ENCODE measurements at places on chromosomes 2 and 18.

GRCh38 chr2:69070969-69071368 lies 58.0 kb downstream of the ANTXR1 start:
- no peak for DNase-seq

DNA sequence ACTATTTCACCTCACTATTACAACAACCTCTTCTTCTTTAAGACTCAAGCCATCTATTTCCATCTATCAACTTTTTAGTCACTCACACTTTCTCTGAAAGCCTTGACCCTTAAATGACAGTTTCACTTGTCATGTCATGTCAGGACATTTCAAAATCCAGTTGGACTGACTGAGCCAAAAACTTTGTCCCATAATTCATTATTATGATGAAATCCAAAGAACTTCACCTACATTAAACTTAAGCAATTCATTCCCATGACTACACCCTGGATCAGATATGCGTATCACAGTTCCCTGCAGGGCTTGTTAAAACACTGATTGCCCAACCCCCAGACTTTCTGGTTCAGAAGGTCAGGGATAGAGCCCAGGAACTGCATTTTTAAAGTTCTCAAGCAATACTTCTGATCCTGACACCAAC lies 26.5 kb downstream of the LDAH start:
- DNase-seq: peak; percentile 69

- DNase-seq: peak; percentile 37
Observed at GRCh38 chr2:161586517-161587167, 37.6 kb upstream of the SLC4A10 start.

- DNase-seq: no peak
Observed at GRCh38 chr2:196336715-196337114, 165.3 kb upstream of the STK17B start.

DNA sequence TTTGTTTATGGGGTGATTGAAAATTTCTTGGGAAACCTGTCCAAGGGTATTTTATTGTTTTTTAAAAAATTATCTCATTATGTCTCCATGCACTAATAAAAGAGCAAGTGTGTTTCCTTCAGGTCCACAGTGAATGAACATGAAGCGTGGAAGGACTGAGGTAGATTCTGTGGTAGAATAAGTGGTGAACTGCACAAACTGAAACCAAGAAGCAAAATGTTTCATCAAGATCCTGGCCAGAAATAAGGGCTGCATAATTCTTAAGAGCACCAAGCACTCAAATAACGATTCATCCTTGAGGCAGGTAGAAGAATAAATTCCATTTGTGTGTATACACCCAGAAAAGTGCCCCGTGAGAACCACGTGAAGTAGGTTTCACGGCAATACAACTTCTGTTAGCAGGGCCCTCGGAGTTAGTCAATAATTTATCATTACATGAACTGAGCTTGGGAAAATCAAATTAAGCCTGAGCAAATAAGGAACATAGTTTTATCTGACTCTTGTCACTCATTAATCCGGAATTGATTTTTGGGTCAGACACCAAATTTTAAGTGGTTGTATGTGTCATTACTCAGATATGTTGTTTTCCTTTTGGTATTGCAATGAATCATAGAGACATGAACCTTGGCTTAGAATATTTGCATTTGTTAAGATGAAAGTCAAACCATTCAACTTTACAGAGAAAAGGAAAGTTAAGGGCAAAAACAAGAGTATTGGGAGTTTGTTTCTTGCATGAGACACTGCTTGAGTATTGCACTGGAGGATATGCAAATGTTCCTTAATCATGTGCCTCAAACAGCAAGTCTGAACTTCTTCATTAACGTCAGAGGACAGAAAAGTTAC lies 472.6 kb upstream of the NETO1 start:
- peak; percentile 45 for DNase-seq

- DNase-seq: no peak
Observed at GRCh38 chr2:58449286-58450010, 208.3 kb upstream of the FANCL start.

DNA sequence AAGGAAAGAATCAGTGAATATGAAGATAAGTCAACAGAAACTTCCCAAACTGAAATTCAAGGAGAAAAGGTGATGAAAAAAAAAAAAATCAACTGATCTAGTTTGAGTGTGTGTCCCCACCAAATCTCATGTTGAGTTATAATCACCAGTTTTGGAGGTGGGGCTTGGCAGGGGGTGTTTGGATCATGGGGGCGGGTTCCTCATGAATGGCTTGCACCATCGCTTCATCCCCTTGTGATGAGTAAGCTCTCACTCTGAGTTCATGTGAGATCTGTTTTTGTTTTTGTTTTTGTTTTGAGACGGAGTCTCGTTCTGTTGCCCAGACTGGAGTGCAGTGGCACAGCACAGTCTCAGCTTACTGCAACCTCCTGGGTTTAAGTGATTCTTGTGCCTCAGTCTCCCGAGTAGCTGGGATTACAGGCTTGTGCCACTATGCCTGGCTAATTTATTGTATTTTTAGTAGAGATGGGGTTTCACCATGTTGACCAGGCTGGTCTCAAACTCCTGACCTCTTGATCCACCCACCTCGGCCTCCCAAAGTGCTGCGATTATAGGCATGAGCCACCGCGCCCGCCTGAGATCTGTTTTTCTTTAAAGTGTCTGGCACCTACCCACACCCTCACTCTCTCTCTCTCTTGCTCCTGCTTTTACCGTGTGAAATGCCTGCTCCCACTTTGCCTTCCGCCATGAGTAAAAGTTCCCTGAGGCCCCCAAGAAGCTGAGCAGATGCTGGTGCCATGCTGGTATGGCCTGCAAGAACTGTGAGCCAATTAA lies 4.0 kb upstream of the SLC66A2 start:
- peak; percentile 60 for DNase-seq

GRCh38 chr2:109174214-109174613 lies 45.2 kb downstream of the SH3RF3 start:
- DNase-seq: no peak

DNA sequence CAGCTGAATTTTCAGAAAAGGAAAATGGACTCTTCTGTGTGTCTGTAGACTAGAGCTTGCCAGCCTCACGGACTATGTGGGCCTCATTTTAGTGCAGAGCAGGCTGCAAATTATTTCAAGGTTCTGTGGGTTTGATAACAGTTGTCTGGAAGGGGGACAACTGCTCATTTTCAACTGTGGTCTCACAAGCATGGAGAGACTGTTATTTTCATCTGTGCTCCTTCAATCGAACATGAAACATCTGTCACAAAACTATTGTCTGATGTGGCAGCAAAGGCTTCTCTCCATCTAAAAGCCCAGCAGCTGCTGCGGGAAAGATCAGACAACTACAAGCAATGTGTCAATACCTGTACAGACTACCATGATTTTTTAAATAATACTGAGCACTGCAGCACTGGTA lies 211.8 kb downstream of the LRRTM4 start:
- DNase-seq: no peak

GRCh38 chr2:59882822-59883221 lies 670.6 kb downstream of the BCL11A start:
- DNase-seq: no peak

DNA sequence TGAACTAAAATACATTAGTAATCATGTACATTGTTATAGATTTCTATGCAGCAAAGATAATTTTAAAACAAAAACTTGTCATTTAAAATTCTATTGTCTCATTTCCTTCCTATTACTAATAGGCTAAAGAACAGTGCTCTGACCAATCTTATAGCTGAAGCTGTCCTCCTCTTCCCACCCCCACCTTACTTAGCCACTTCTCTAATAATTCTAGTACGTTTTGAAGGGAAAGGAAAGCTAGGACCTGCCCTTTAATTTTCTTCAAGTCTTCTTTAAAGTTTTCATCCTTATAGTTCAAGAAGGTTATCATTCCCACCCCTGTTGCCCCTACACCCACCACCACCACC lies 121.6 kb downstream of the RBMS1 start:
- no peak for DNase-seq

GRCh38 chr2:219573166-219573565 lies 1.1 kb downstream of the INHA start:
- DNase-seq: no peak

DNA sequence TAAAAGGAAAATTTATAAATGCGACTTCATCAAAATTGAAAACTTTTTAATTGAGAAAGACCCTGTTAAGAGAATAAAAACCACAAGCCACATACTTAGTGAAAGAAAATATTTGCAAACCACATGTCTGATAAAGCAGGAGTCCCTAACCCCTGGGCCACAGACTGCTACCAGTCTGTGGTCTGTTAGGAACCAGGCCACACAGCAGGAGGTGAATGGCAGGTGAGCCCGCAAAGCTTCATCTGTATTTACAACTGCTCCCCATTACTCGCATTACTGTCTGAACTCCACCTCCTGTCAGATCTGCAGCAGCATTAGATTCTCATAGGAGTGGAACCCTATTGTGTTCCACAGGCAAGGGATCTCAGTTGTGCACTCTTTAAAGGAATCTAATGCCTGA lies 95.5 kb upstream of the CRACDL start:
- no peak for DNase-seq

DNA sequence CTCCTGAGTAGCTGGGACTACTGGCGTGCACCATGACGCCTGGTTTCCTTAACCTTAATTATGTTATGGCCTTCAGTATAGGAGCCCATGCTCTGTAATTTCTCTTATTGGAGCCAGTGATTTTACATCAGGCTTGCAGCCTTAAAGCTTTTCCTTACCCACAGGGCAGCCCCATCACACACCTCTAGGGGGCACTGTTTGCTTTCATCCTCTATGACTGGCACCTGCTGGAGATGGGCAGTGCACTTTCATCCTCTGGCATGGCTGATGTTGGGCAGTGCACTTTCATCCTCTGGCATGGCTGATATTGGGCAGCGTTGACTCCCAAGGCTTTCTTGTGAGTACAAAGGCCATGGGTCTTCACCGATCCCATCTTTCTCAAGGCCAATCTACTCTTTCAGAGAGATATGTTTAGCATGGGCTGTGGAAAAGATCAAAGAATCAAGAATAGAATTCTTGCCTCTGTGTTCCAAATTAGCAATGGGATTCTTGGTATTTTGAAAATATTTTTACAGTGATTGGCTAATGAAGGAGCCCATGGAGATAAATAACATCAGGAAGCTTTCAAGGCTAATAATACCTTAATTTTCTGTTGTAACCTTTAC lies 80.7 kb upstream of the MEX3C start:
- peak; percentile 27 for DNase-seq

DNA sequence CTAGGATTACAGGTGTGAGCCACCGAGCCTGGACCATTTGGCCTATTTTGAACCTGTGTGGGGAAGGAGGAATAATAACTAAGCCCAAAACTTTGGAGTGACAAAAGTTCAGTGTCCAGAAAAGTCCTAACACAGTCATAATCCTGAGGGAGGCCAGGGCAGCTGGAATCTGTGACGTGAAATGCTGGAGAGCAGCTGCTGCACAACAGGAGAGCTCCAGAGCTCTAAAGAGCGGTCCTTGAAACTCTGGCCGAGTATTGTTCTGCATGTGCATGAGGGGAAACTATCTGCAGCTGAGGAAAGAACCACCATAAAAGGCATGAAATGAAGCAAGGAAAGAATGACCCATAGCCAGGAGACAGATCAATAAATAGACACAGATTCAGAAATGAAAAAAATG lies 27.8 kb downstream of the HADHA start:
- no peak for DNase-seq

- DNase-seq: peak; percentile 50
Observed at GRCh38 chr2:134410831-134411231, 157.0 kb downstream of the MGAT5 start.

DNA sequence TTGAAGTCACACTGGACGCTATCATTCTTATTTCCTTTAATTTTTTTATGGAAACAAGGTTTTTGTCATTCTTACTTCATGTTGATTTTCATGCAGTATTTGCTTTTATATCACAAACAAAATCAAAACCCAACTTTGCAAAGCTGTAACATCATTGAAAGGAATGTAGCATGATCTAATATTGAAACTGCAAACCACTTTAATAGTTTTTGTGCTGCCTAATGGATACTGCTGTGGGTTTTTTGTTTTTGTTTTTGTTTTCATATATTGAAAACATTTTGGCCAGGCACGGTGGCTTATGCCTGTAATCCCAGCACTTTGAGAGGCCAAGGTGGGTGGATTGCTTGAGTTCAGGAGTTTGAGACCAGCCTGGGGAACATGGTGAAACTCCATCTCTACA lies 81.6 kb downstream of the MAP2 start:
- no peak for DNase-seq

DNA sequence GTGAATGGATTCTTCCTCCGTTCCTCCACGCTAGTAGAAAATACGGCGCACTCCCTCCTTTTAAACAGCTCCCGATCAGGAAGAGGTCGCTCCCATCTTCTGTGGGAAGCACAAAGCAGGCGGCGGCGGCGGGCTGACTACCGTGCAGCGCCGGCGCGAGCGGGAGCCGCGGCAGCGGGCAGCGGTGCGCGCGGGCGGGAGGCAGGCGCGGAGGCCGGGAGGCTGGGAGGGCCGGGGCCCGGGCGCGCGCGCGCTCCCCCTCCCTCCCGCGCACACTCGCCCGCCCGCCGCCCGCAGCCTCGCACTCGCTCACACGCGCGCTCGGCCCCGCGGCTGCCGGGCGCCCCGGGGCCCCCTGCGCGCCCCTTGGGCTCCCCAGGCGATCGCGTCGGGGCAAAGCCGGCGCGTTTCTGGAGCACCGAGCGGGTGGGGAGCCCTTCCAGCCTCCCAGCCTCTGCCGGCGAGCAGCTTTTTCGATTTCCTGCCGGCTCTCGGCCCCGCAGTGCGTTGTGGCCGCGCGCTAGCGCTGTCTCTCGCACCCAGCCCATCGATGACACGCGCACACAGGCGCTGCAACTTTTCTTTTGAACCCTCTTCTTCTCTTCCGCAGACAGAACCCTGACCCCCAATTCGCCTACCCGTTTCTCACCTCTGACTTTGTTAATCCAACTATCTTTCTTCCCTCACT lies at the start of gene SLC8A1:
Gene SLC8A1, minus strand, starts transcription at position 173 of the 688 bp plus-strand sequence.
- DNase-seq: peak; percentile 44

GRCh38 chr2:236636714-236637470 lies 67.3 kb downstream of the ACKR3 start:
- no peak for DNase-seq

DNA sequence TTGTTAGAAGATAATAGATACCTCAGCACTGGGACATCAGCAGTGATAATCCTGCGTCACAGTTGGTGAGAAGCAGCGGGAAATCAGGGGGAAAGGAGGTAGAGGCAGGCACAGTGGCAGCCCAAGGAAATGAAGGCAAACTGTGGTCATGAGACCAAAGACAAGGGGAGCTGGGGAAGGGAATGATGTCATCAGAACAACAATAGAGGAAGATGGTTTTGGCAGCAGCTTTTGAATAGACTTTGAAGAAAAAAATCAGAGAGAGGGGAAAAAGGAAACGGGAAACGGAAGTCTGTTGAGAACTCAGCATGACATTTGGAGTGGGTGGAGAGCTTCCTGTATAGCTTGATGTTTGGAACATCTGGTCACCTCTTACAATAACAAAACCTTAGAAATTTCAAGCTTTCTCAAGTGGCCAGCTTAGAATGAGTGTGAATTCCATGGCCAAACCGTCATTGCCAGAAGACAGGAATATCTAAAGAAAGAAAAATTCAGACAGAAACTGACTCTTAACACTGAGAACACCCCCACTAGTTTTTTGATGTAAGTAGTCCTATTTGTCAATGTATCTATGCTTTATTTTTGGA lies 18.4 kb upstream of the YES1 start:
- DNase-seq: peak; percentile 86

- no peak for DNase-seq
Observed at GRCh38 chr2:34736482-34736881, 1137.4 kb upstream of the FAM98A start.

All from fibroblast of mammary gland (primary cell).